ENCODE measurements at places on chromosomes 7 and 10.
A peak's percentile ranks its signal among the peaks of the same experiment; 100 is the strongest.

DNA sequence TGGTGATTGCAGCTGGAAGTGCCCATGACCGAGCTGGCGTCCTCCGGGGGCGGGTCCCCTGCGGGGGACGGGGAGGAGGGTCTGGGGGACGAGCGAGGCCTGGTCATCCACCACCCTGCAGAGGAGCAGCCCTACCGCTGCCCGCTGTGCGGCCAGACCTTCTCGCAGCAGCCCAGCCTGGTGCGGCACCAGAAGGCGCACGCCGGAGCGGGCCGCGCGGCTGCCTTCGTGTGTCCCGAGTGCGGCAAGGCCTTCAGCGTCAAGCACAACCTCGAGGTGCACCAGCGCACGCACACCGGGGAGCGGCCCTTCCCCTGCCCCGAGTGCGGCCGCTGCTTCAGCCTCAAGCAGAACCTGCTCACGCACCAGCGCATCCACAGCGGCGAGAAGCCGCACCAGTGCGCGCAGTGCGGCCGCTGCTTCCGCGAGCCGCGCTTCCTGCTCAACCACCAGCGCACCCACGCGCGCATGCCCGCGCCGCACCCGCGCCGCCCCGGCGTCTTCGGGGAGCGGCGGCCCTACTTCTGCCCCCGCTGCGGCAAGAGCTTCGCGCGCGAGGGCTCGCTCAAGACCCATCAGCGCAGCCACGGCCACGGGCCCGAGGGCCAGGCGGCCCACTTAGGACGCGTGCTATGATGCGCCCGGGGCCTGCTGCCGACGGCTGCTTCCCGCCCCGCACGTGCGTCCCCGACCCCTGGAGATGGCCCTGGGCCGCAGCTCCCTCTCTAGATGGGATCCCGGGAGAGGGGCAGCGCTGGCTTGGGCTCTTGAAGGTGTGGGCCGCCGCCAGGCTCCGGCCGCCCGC, 28.7 kb downstream of the ZNF775 start:
- no peak for DNase-seq

DNA sequence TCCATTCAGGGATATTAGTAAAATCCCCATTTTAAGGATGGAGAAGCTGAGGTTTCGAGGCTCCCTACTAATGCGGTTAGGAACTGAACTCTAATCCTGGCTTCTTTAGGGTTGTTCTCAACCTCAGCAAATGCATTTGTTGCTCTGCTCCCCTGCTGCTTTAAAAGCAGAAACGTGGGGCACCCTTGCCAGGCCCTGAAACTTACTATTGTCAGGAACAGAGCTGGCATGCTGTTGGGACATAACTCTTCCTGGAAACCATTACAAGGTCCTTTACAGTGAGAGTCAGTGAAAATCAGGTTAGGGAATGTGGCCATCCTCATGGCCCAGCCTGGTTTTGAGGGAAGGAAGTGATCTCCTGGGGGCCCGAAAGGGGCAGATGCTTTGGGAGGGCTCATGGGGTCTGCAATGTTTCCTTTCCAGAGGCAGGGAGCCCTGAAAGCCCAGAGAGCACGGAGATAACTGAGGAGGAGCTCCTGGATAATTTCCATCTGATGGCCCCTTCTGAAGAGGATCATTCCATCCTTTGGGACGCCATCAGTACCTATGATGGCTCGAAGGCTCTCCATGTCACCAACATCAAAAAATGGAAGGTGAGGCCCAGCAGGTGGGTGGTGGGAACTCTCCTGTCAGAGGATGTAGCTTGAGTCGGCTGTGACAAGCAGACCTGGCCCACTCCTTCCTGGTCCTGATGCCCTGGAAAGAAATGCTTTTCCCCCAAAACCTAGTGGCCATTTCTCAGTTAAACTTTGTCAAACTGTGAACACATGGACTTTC, 2.0 kb downstream of the IGFBP1 start:
- DNase-seq: no peak

DNA sequence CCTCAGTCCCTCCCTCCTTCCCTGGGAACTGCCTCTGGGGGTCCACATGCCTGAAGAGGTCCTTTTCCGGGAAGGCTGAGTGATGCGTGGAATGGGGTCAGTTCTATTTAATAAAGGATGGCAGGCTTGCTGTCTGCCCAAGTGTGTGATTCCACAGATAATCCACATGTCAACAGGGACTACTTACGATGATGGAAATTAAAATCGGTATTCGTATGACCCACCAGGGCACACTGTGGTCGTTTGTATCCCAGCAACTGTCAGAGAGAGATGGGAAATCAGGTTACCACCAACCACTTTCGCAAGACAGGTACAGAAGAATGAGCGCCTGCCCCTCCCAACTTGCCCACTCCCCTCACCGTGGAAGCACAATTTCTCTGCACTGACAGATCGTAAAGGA, 110.3 kb downstream of the VIPR2 start:
- no peak for DNase-seq

- DNase-seq: no peak
These were observed 32.0 kb downstream of the SNX8 start for GRCh38 chr7:2282185-2282751.

- no peak for DNase-seq
These were observed 1.9 kb downstream of the HGF start for GRCh38 chr7:81767926-81768325.

DNA sequence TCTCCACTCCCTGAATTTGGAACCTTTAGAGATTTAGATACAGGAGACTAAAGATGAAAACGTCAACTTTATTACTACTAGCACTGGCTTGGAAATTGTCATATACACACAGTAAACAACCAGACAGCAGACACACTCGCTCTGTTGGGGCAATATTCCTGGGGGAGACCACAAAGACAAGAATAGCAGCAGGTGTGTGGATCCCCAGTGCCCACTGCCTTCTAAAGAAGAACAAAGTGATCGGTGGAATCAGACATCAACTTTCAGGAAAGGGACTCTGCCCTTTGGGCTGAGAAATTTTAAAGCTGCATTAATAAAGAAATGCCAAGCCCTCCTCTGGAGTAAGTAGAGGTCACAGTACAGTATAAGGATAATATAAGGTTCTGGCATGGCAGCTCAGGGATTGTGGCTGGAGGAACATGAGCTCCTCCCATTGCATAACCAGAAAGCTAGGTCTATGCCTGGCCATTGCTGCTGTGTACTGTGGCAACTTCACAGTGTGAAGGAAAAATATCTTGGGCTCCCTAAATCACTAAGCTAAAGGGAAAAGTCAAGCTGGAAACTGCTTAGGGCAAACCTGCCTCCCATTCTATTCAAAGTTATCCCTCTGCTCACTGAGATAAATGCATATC, 57.1 kb upstream of the ANKRD1 start:
- no peak for DNase-seq

GRCh38 chr10:15265056-15265455, 96.6 kb upstream of the NMT2 start:
- DNase-seq: no peak

GRCh38 chr7:140426130-140426529, 22.3 kb downstream of the RAB19 start:
- no peak for DNase-seq

- no peak for DNase-seq
These were observed 167.2 kb downstream of the RAMP3 start for GRCh38 chr7:45324683-45325237.

- no peak for DNase-seq
These were observed 76.0 kb upstream of the DNAAF5 start for GRCh38 chr7:650339-651031.

- DNase-seq: no peak
These were observed 61.4 kb downstream of the BICC1 start for GRCh38 chr10:58574058-58574457.

GRCh38 chr10:62911210-62911963, 95.2 kb upstream of the EGR2 start:
- DNase-seq: no peak

GRCh38 chr7:151662251-151662826, 142.6 kb upstream of the RHEB start:
- DNase-seq: no peak

DNA sequence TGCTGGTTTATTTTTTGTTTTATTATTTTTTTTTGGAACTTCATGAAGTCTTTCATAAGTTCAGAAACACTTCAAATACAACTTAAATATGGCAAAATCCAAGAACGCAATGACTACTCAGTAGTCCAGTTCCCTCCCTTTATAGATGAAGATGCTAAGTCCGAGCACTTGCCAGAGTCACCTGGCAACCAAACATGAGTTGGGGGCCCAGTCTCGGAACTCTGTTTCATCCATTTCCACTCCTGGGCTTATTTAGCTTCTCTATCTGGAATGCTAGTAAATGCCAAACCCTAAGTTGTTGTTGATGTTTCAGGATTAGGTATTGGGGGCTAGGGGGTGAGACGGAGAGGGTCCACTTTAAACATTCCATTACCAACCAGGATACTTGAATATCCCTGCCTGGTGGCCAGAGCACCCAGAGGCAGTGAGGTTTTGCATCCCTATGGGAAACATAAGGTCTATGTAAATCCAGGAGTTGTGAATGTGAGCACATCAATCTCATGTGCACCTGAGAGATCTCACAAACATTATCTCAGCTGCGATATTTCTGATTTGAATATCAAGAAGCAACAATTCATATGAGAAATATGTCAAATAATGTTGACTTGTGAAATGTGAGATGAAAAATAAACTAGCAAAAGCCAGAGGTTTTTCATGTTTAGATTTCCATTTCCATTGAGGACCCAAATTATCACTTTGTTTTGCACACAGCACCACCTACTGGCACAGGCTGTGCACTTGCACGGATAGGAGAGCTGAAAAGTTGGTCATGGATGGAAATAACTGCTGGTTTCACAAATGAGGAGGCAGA, 129.3 kb downstream of the PKD1L1 start:
- DNase-seq: peak; percentile 20

DNA sequence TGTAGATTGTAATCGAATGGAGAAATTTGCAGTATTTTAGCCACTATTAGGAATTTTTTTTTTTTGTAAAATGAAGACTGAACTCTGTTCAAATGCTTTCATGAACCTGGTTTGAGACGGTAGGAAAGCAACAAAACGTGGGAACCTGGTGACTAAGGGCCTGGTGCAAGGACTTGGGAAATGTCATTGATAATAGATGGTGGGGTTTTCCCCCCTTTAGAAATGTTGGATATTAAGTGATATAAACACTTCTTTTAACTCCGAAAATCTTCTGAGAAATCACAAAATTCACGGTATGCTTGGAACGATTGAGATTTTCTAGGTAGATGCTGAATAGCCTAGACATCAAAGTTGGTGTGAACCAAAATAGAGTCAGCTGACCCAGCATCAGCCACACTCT, 6.4 kb downstream of the IFIT2 start:
- DNase-seq: no peak

DNA sequence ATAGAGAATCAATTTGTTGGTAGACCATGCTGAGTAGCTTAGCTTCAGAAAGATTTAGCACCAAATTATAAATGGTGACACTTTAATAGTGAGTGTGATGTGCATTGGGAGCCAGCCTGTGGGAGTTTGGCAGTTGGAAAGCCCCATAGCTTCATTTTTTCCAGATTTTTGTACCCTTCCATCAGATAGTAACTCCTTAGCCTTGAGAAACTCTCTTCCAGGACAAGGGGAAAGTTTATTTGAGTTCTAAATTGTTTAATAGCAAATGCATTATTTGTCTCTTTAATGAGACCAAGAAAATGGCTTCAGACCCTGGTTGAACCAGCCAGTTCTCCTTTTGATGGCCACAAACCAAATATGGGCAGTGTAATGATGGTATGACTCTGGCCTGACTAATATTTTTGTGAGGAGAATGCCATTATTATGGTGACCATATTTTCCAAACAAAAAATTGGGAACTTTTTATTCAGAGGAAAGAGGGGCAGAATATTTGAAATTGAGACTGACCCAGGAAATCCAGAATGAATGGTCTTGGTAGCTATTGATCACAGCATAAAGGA, 49.8 kb downstream of the PLCE1 start:
- no peak for DNase-seq

- DNase-seq: no peak
These were observed 89.8 kb upstream of the ANK3 start for GRCh38 chr10:60479305-60480020.

- no peak for DNase-seq
These were observed 30.8 kb downstream of the TM9SF3 start for GRCh38 chr10:96556003-96556402.

- DNase-seq: no peak
These were observed 14.8 kb downstream of the FOXL3 start for GRCh38 chr7:304574-305409.

DNA sequence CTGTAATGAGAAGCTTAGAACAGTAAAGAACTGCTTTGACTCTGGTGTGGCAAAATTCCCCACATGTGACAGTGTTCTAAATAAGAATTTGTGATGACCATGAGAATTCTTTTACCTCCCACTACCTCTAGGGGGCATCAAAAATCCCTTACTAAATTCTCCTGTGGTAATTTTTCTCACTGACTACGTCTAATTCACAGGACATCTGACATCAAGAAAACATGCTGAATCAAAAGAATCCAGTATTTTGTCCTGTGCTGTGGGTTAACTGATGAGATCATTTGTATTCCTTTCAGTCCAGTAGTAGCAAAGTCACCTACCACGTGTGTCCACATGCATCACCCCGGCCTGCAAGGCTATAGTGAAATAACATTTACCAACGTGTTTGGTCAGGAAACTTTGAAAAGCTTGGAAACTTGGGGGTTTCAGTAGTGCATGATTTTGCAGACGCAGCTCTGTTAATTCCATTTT, 103.8 kb downstream of the ATE1 start:
- DNase-seq: no peak

- DNase-seq: no peak
These were observed 98.9 kb downstream of the MKX start for GRCh38 chr10:27646604-27647175.

GRCh38 chr10:64873088-64873487, 1351.9 kb downstream of the REEP3 start:
- DNase-seq: no peak

GRCh38 chr10:70425096-70425495, 16.4 kb downstream of the NODAL start:
- DNase-seq: no peak

GRCh38 chr10:77226853-77227565, 410.6 kb downstream of the KCNMA1 start:
- DNase-seq: no peak

DNA sequence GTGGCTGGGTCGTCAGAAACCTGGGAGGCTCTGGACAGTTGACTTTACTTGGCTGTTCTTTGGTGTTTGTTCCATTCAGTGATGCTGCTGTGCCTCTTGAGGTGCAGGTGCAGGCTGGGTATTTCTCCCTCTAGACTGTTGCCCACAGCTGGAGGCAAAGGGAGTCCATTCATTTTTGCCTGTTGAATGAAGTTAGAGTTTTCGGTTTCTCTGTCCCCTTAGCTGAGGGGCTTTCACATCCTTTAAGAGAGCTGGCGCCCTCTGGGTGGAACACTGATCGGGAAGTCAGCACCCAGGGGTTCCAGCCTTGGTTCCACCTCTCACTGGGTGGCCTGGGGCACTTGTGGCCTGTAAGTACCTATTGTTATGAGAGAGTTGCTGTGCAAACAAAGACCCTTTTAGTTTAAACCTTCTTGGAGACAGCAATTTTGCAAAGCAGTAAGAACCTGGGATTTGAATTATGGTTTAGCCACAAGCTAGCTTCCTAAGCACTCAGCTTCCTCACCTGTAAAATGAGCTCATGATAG, 67.2 kb downstream of the GRK5 start:
- no peak for DNase-seq

Measured in stimulated activated CD8-positive, alpha-beta memory T cell treated with anti-CD3 and anti-CD28 coated beads, Interleukin-15, amount 100 ng/mL, for 48 hours (primary cell).